ENCODE measurements at places on chromosomes 2 and 18. TPM values are rescaled to one million over a fixed set of nuclear protein-coding genes. Genes with fewer than 3 reads are reported as not detected.

GRCh38 chr2:177636672-177637071 lies 244.1 kb downstream of the AGPS start:
- no peak for DNase-seq

GRCh38 chr2:55134316-55134706 lies 84.1 kb upstream of the RTN4 start:
- DNase-seq: no peak

DNA sequence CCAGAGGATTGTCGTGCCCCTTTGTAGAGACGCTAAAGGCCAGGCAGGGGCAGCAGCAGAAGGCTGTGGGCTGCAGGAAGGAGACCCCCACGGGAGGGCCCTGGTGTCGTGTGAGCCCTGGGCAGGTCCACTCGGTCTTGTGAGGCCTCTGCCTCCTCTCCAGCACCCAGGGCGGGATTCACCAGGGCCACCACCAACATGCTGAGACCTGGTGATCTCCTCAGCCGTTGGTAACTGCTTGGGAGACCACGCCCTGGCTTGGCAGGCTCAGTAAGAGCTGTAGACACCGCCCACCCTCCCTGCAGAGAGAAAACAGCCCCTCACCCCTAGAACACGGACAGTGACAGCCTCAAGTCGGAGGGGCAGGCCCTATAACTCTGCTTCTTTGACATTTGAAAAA lies 21.1 kb downstream of the MBP start:
- no peak for DNase-seq

The TMEM182 gene
- 6.5 TPM for total RNA-seq

The PHOSPHO2 gene
- 4.4 TPM for total RNA-seq

Measured in HT-29 (cell line).